NCI-H2029 treated with DMSO at 0.1 percent for 48 hours (cell line): ENCODE measurements at places on chromosomes 12 and 14.

GRCh38 chr12:14424545-14424944, 59.1 kb downstream of the ATF7IP start:
- no peak for DNase-seq

DNA sequence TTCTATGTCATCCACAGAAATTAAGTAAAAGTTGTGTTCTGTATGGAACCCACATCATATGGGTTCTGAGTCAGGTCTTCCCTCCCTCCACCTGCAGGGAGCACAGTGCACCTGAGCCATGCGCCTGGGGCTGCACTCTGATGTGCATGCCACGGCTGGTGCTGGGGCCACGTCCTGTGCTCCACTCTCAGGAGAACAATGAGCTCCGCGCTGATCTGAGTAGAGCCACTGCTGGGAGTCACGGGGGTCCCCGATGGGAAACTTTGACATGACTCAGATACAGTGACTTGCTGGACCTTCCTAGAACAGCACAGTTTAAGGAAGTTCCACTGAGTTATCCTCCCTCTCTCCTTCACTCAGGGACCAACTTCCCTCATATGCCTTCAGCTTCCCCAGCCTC, 683.4 kb downstream of the TMEM121 start:
- DNase-seq: no peak

GRCh38 chr12:54389607-54390175, 5.2 kb upstream of the ZNF385A start:
- DNase-seq: no peak

DNA sequence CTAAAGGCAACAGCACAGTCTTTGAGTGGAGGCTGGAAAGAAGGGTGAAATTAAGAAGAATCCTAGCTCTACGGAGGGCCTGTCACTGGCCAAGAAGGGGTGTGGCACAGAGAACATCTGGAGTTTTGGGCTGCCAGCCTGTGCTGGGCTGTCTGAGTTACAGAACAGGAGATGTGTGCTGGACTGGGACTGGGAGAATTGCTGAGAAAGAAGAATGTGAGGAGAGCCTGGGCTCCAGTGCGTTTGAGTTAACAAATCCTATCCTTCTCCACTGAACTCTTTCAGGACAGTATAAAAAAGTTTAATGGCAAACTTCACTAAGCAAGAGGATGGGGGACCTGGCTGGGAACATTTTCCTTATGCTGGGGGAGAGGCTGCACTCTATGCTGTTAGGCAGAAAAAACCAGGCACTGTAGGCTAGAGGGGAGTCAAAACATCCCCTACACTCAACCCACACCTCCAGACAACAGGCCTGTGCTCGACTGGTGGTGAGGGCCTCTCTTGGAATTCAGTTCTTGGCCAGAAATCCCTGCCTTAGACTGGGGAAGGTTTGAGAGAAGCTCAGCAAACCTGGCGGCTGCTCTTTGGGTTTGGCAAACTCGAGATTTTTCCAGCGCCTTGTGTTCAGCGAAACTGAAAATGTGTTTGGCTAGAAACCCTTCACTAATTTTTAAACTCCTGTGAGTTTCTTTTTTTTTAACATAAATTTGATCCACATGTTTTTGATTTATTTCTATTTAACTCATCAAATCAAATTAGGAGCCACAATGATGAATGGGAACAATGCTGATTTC, 217.3 kb downstream of the MON2 start:
- no peak for DNase-seq

- DNase-seq: no peak
Observed at GRCh38 chr12:46367351-46368029, 5.1 kb downstream of the SLC38A2 start.
